ENCODE measurements at places on chromosomes 11 and 22.
A peak's percentile ranks its signal among the peaks of the same experiment; 100 is the strongest.

- DNase-seq = no peak
Observed at GRCh38 chr11:75602951-75603350, 40.9 kb downstream of the SERPINH1 start.

DNA sequence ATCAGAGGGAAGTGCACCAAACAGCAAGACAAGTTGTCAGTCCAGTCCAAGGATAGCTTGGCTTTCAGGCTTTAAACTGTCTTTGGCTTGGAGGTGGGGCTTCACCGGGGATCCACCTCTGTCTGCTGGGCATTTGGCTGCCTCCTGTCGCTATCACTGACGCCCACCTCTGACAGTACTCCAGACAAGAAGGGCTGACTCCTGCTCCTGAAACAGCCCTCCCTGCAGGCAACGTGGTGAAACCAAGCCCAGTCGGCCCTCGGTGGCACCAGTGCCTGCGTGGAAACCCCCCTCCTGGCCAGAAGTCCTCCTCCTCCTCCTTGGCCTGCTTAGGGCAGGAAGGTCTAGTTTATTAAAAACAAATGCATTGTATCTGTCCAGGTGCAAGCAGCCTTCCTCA lies 16.9 kb downstream of the DHCR7 start:
- no peak for DNase-seq

DNA sequence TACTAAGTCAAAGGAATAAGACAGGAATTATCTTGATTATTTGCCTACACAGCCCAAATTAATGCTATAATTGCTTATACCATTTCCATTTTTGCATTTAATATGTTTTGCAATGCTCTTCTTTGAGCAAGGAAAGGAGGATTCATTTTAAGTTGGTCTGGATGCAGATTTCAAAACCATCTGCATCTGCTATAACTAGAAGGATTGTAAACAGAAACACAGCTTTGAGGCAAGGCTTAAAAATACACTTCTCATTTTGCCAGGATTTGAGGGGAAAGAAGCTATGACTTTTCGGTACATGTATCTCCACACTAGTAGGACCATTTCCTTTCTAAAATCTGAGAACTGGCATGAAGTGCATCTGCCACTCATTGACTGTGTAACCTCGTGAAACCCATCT lies 95.9 kb upstream of the MTNR1B start:
- DNase-seq = no peak

- DNase-seq = no peak
Observed at GRCh38 chr11:112128483-112129121, 35.3 kb downstream of the IL18 start.

GRCh38 chr11:47979378-47980087 lies 826 bp upstream of the PTPRJ start:
- DNase-seq = peak; percentile 44

- no peak for DNase-seq
Observed at GRCh38 chr11:34696862-34697261, 76.0 kb downstream of the EHF start.

DNA sequence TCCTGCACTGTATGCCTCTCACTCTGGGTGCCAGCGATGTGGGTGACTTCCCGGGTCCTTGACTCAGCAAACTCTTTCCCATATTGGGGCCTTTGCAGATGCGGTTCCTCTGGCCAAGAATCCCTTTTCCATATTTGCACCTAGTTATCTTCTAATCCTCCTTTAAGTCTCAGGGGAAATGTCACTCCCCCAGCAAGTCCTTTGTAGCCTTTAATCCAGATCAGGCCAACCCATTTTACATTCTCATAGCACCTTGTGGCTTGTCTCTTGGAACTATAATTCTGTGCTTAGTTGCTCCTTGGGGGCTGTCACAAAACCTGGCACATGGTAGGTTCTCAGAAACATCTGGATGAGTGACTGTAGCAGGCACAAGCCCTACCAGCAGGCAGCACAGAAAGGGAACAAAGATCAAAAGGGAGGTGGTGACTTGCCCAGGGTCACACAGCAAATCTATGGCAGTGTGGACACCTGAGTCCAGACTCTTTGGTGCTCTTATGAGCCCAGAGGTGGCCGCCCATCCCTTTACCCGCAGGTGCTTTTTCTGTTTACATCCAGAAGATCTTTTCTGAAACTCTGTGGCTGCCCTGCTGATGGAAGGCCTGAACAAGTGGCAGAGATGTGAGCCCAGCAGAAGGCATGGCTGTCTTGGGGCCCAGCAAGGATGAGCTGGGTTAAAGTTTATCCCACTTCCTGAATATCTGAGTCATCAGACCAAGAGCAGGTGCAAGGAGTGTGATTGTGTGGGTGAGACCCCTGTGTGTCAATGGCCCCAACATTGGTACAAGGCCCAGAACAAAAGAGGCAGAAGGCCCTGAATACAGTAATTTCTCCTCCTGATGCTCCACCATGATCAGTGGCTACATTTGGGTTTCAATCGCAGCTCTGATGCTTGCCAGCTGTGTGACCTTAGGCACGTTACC lies 78.6 kb upstream of the GRK3 start:
- no peak for DNase-seq

DNA sequence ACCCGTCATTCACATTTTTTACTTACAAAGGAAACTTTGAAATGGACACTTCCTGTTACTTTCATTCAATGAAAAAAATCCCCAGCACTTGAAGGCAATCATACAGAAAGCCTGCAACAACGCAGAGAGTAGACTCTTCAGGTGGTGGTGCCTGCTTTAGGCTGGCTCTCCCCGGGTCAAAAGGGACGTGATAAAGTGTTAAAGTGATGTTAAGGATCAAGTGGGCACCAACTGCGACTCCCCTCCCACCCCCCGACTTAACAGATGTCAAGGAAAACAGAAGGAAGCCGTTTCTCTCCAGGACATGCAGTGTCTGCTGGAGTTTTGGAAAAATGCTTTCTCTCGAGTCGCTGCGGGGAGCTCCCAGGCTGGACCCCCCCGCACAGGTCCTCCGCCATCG lies 414 bp upstream of the PNPLA3 start:
- DNase-seq = no peak

GRCh38 chr11:101583251-101584128 lies at the start of gene TRPC6:
TSS of gene TRPC6 (minus strand) at chr11:101584007. CDS start at chr11:101583503, 504 bp downstream.
- peak; percentile 62 for DNase-seq

- no peak for DNase-seq
Observed at GRCh38 chr11:35907648-35908431, 36.0 kb upstream of the LDLRAD3 start.

DNA sequence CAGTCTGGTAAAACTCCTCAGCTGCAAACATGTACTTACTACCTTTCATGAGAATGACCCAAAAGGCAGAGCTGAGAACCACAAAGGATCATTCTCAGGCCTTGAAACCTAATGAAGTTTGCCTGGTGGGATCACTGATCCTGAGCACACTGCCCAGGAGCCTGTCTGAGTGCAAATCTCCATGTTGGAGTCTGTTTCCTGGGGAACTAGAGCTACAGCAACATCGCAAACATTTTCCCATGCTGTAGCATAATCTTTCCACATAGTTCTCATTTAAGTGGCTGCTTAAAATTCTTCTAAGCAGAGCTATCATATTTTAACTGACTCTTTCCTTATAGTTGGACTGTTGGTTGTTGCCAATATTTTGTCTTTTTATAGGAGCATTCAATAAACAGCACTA lies 58.5 kb downstream of the GUCY1A2 start:
- no peak for DNase-seq

DNA sequence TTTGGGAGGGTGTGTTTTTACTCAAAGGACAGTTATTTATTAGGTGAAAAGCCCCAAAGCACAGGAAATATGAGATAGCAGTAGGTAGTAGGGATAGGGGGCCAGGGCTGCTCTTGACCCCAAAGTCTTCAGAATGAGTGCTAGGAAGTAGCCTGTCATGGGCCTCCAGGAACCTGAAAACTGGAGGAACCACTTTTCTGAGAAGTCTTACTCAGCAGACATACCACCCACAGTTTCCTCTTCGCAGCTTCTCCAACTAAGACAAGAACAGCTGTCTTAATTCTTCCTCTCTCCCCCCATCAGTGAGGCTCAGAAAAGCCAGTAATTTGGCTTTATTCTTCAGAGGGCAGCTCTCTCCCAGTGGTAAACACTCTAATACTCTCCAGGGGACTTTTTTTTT lies 84.0 kb upstream of the CTSC start:
- no peak for DNase-seq

GRCh38 chr11:133418218-133418617 lies 114.1 kb downstream of the OPCML start:
- no peak for DNase-seq

GRCh38 chr11:11409224-11409623 lies 56.2 kb upstream of the CSNK2A3 start:
- no peak for DNase-seq

DNA sequence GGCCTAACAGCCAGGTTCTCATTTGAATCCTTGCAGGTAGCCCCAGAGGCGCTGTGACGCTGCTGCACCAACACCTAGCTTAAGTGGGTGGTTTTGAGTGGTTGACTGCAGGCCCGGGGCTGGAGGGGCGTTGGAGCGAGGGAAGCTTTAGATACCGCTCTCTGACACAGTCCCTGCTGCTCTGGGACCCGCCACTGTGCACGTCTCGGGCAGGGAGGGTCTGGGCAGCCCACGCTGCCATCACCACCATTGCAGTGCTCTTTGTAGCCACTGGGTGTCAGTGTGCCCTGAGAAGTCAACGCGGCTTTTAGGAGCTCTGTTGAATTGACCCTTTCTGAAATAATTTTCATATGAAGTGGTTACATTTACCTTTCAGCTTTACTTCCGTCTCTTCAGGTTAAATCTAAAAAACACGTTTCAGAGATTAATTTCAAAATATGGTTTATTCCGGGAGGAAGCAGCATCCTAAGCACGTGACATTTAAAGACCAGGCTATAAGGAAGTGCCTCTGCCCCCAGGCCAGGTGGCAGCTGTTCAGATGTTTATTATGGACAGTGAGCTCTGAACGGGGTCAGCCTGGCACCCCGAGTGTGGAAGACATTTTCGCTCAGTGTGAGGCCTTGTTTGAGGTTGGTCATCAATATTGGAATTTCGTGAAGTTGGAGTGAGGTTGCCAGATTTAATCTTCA lies 30.9 kb upstream of the PARVB start:
- peak; percentile 78 for DNase-seq

DNA sequence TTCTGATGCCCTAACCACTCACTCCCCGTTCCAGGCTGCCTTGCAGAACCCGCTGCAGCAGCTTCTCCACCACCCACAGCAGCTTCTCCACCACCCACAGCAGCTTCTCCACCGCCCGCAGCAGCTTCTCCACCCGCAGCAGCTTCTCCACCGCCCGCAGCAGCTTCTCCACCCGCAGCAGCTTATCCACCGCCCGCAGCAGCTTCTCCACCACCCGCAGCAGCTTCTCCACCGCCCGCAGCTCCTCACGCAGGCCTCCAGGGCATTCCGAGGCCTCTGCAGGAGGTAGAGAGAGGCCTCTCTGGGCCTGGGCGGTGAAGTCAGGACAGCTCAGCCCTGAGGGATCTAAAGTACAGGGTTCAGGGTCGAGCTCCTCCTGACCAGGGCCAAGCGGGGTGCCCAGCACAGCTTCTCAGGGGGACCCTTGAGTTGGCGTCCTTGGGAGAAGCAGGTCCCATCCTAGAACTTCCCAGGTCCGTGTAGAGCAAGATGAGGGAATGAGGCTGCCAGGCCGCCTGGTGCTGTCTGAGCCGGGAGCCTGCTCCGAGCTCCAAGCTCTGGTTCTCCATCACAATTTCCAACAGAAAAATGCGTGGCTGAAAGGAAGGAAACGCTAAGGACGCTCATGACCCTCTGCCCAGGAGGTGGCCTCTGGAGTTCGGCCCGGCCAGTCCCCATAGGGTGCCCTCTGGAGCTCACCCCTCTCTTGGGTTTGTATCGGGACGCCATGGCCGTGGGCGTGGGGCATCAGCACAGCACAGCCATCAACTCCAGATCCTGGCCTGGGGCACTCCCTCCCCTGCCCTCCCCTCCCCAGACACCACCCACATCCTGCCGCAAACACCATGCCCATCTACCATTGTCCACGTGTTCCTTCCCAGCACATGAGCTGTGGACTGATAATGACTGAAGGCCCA lies 528.6 kb downstream of the BRD1 start:
- DNase-seq = no peak

- no peak for DNase-seq
Observed at GRCh38 chr11:76769645-76770586, 13.2 kb upstream of the TSKU start.

DNA sequence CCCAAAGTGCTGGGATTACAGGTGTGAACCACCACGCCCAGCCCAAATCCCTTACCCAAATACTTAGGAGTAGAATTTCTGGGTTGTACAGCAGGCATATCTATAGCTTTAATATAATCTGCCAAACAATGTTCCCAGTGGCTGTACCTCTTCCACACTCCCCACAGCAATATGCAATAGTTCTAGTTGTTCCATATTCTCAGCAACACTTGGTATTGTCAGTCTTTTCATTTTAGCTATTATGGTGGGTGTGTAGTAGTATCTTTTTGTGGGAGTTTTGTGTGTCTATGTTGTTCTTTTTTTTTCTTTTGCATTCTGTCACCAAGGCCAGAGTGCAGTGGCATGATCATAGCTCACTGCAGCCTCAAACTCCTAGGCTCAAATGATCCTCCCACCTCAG lies 18.8 kb downstream of the SCGB1A1 start:
- no peak for DNase-seq

DNA sequence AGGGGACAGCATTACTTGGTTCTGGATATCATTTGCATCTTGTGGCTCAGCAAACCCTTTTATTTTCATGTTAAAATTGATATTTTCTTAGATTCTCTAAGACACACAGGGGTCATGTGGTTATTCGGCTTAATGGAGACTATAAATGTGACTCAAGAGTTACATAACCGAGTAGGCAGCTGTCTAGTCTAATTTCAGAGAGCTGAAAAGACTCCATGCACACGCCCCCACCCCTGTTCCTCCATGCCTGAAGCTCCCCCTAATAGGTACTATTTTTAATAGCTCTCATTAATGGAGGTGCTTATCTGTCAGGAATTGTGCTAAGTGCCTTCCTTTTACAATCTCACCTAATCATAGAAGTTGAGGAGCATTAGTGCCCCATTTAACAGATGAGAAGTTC lies 189.2 kb upstream of the ARHGAP20 start:
- DNase-seq = no peak

GRCh38 chr22:32480238-32480637 lies 5.6 kb downstream of the FBXO7 start:
- no peak for DNase-seq

DNA sequence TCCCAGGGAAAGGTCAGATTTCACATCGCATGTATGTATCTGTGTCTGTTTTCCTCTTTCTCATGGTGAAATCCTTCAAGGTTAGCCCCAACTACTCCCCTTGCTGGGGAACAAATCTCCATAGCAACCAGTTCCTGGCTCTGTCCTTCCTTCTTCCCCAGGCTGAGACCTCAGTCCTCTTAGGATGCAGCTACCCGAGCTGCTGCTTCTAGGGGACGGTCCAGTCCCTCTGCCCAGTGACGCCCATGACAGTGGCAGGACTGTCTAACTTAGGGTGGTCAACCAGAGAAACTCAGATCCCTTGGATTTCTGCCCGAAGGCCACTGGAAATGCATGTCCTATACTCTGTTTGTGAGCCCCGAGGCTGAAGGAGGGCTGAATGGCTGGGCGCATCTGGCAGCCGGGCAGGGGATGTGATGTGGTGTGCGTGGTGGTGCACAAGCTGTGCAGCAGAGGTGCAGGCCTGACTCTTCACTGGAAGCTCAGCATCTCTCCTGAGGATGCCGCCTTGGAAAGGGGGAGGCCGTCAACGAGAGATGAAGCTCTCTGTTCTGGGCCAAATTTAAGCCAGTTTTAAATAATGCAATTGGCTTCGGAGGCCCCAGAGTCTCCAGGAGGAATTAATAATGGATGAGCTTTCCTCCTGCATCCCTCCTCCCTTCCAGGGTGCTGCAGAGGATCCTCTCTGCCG lies 118.7 kb upstream of the B3GAT1 start:
- DNase-seq = no peak
